ENCODE measurements at places on chromosomes 12 and 14.

DNA sequence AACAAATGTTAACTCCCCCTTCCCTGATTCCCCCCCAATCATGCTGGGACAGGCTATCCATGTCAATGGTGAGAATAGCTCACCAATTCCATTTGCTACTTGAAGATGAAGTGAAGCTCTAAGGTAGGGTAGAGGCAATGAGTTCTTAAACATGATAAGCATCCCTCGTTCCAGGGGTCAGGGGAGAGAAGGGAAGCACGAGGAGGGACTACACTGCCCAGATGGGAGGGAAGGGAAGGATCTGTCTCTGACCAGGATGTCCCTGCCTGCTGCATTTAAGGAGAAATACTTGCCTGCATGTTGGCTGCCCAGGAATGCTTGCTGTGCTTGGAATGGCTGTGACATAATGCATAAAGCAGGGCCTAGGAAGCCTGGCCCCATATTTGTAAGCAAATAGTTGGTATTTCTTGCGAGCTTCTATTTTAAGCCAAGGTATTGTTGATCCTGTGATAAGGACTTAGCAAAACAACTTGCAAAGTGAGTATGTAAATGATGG is 155.1 kb downstream of the CEP83 start:
- no peak for DNase-seq

- peak; percentile 18 for DNase-seq
Measured at GRCh38 chr12:7907009-7907408, 29.0 kb downstream of the SLC2A3 start.

GRCh38 chr12:79299447-79300198 is 391.1 kb downstream of the PAWR start:
- no peak for DNase-seq

- DNase-seq, result no peak
Measured at GRCh38 chr14:24857277-24857676, 192.7 kb downstream of the STXBP6 start.

DNA sequence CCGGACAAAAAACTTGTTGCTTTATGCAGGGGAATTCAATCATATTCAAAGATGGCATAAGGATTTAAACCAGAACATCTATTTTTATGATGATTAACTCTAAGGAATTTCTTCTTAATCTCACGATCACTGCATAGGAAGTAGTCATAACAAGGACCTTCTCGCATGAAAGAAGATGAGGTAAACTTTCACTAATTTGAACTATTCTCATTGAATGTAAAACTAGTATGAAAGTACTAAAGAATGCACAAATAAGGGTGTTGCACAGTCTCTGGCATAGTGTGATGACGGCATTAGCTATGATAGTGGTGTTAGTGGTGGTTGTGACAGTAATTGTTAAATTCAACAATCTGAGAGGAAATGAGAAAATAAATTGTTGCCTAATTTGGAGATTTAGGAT is 280.0 kb downstream of the SLC6A15 start:
- no peak for DNase-seq

DNA sequence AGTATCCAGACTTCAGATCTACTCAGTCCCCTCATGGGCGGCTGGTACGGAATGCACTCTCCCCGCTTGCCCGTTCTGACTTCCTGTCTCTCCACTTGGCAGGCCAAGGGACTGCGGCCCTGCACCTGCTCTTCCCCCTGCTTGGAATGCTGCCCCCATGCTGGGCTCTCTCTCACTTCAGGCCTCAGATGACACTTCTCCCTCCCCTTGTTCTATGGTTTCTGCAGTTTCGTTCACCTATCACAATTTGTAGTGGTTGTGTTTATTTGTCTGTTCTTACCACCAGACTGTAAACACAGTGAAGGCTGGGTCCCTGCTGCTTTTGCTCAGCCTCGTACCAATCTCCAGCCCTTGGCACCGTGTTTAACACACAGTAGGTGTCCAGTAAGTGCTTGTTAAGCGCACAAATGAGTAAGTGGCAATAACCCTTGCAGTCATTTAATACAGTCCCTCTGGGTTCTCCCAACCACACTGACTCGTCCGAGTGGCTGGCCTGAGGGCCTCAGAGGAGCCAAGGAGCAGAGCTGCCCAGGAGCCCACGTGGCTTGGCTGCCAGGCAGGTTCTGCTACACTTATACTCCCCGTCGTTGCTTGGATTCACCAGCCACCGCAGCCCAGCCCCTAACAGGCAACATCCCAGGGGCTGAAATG is 11.8 kb downstream of the SLC6A12 start:
- DNase-seq, result no peak

DNA sequence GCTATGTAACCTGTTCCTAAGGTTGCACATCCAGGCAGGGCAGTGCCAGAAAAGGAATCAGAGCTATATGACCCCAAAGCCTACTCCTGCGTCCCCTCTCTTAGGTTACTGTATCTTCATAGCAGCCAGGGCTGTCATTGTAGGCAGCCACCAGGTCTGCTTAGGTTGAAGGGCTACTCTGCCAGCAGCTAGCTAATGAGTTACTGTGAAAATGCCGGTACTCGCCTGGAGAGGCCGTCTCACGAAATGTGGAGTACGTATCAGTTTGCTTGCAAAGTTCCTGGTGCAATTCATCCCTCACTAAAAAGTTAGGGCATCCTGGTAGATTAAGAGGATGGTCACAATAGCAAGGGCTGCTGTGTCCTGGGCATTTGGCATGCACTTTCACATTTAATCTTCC is 50.9 kb downstream of the RPH3A start:
- no peak for DNase-seq

GRCh38 chr14:61475316-61475715 is 153.9 kb downstream of the PRKCH start:
- DNase-seq, result no peak

GRCh38 chr12:105348561-105348960 is 18.1 kb downstream of the C12orf75 start:
- DNase-seq, result no peak

DNA sequence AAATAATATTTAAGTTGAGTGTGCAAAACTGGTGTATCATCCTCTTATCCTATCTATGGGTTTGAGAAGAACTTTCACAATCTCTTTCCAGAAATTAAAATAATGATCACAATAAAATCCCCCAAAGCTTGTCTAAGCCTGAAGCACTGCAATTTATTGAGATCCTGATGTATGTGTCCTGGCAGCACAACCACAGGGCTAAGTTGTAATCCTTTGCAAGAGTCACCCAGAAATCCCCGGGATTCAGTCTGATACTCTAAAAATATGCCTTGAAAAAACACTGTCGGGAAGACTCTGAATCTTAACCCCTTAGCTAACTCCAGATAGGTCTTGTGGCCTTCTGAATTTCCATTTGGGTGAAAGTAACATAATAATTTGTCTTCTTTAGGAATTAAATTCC is 40.3 kb upstream of the STXBP6 start:
- no peak for DNase-seq

DNA sequence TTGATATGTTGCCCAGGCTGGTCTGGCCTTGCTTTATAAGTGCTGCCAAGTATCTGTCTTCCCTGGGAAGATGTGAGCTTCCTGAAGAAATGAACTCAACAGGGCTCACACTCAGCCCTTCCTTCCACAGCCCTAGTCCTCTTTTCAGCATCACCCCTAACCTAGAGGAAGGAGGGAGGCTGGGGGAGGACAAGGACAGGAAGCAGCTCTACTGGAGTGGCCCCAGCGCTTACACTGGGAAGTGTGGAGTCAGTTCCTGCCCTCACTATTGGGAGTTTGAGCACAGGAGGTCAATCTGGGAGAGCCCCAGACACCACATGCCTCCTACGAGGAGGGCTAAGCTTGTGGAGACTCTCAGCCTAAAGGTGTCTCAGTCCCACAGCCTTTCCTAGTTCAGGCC is 16.8 kb downstream of the GALNT6 start:
- DNase-seq, result no peak

- DNase-seq, result no peak
Measured at GRCh38 chr12:2639020-2639298, 155.8 kb upstream of the FKBP4 start.

- DNase-seq, result peak; percentile 70
Measured at GRCh38 chr12:54216797-54217661, 28.2 kb upstream of the SMUG1 start.

- DNase-seq, result no peak
Measured at GRCh38 chr12:60257063-60257462, 661.2 kb downstream of the SLC16A7 start.

- DNase-seq, result no peak
Measured at GRCh38 chr14:103022002-103022684, 35.2 kb downstream of the CDC42BPB start.

DNA sequence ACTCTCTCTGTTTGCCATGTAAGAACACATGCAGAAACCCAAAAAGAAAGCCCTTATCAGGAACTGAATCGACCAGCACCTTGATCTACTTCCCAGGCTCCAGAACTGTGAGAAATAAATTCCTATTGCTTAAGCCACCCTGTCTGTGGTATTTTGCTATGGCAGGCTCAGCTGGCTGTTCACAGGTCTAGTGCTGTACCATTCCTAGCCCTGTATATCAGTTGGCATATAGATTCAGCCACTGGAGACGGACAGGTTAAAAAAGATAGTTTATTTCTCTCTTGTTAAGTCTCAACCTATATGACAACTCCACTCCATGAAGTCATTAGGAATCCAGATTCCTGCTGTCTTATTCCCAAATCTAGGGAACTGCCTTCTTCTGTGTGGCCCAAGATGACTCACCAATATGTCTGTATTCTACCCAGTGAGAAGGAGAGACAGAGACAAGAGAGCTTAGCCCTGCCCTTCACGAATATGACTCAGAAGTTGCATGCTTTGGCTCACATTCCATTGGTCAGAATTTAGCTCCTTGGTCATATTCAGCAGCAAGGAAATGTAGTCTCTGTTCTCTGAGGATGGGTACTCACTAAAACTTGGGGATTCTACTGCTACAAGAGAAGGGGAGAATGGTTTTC is 57.0 kb downstream of the PLEKHG7 start:
- DNase-seq, result no peak

- DNase-seq, result no peak
Measured at GRCh38 chr14:24461336-24461735, 18.8 kb upstream of the SDR39U1 start.

GRCh38 chr12:105978276-105978675 is 160.5 kb downstream of the NUAK1 start:
- DNase-seq, result no peak

DNA sequence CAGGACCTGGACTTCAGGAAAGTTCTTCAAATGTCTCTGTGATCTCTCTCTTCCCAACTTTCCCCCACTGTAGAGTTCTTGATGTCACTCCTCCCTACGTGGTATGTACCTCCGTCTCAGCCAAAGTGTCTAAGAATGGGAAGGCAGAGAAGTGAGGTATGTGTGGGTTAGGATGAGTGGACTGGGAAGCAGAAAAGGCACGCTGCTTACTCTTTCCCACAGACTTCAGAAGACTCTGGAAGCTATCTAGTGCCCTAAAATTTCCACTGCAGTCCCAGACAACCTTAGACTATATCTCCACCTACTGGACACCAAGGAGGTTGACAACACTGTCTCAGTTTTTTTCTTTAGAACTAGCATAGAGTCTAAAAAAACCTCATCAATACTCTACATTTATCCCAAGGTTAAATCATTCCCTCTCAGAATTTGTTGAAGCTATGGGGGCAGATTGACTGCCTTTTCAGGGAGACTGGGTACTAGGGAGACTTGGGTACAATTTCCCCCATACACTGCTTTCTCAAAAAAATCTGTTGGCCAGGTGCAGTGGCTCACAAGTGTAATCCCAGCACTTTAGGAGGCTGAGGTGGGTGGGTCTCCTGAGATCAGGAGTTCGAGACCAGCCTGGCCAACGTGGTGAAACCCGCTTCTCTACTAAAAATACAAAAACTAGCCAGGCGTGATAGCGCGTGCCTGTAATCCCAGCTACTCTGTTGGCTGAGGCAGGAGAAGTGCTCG is 20.6 kb upstream of the ITGA5 start:
- DNase-seq, result no peak

DNA sequence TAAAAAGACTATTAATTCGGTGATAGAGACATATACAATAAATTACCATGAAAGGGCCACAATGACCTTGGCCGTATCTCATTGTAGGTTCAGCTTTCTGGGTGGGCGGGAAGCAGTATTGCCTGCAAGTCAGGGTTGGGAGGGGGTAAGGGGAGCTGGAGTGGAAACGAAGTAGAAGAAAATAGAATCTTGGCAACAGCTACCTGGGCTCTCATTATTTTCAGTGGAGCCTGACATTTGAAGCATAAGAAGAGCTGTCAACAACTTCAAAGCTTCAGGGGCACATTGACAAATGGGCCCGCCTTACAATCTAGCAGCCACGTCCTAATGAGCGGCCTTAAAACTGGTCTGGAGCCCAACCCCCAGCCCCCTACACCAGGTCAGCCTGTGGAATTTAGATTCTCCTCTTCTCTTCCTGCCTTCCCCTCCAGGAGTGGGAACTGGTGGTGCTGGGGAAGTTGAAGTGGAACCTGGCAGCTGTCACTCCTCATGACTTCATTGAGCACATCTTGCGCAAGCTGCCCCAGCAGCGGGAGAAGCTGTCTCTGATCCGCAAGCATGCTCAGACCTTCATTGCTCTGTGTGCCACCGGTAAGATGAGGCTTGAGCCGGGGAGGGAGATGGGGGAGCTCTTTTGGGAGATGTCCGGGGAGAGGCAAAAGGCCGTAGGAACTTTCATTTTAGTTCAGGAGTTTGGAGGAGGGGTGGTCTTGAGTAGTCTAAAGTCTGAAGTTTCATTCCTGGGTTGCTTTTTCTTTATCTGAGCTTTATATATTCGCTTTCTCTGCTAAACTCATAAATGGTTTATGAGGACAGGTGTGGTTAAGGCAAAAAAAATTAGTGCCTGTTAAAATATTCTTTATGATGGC is 5.0 kb downstream of the CCND2 start:
- DNase-seq, result no peak

GRCh38 chr14:58131386-58131785 is 20.6 kb downstream of the ARMH4 start:
- no peak for DNase-seq

DNA sequence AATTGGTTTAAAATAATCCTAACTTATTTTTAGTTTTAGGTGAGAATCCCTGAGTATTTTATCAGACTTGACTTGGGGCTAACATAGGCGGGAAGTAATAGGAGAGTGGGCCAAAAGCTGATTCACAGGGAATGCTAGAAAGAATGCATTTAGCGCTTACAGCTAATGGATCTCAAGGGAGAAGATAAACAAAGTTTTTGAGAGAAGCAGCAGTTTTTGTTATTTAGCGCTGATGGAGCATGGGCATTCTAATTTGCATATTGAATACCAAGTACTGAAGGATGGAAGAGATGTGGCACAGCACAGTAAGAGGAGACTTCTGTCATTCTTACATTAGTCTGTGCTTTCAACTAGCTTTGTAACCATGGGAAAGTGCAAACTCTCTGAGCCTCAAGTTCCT is 436.0 kb upstream of the FBXO33 start:
- no peak for DNase-seq

GRCh38 chr14:75578786-75579337 is 442 bp downstream of the FLVCR2 start:
- no peak for DNase-seq

DNA sequence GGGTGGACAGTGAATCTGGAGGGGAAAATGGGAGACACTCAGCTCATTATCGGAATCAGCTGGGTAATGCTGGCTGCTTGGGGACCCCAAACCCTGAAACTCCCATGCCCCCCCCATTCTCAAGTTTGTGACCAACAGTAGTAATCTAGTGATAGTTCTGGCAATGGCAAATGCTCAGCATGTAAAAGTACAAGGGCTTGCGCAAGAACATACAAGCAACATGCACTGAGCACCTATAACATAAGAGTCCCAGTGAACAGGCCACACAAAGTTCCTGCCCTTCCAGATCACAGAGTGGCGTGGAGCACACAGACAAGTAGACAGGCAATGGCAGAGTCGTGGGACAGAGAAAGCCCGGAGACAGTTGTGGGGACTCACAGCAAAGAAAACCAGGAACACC is 407.9 kb downstream of the MED13L start:
- no peak for DNase-seq

All from stimulated activated CD4-positive, alpha-beta T cell treated with anti-CD3 and anti-CD28 coated beads, Interleukin-1b, Interleukin-23, amount 100 ng/mL, for 4 hours (primary cell).